Stimulated activated CD4-positive, alpha-beta T cell treated with anti-CD3 and anti-CD28 coated beads, Interleukin-1b, Interleukin-23, amount 100 ng/mL, for 1 hour (primary cell): ENCODE measurements at places on chromosomes 5 and 9.

- no peak for DNase-seq
Observed at GRCh38 chr9:130659699-130660248, 4.6 kb upstream of the PRDM12 start.

GRCh38 chr5:154783774-154784460, 28.7 kb downstream of the LARP1 start:
- no peak for DNase-seq

DNA sequence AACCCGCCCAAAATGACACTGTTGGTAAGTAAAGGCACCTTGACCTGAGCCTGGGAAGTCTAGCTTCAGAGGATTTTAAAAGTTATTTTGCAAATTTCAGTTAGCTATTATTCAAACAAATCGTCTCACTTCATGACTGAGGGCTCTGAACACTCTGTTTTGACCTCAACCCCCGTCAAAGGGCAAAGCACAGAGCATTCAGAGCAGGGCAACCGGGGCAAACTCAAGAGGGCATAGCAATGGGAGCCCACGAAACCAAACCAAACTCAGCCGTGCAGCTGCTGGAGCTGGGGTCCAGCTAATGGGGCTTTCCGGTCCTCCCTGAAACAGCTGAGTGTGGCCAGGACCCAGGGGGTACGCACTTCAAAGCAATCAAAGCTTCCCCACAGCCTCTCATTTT, 1.6 kb downstream of the C9 start:
- no peak for DNase-seq

- no peak for DNase-seq
Observed at GRCh38 chr5:98483301-98483685, 290.2 kb upstream of the RGMB start.

GRCh38 chr5:113112435-113112834, 135.8 kb downstream of the DCP2 start:
- no peak for DNase-seq

- no peak for DNase-seq
Observed at GRCh38 chr5:2753452-2754420, 2.3 kb upstream of the IRX2 start.

GRCh38 chr5:132411304-132412013, 41.9 kb downstream of the SLC22A5 start:
- no peak for DNase-seq

- no peak for DNase-seq
Observed at GRCh38 chr9:21682381-21682780, 120.1 kb upstream of the MTAP start.

GRCh38 chr9:103474156-103474555, 479.0 kb downstream of the CYLC2 start:
- DNase-seq, result no peak

- DNase-seq, result no peak
Observed at GRCh38 chr9:78615372-78615771, 318.4 kb downstream of the PSAT1 start.
